ENCODE measurements at places on chromosomes 2 and 18.

- no peak for DNase-seq
Measured at GRCh38 chr2:26784570-26785234, 1.2 kb upstream of the CENPA start.

DNA sequence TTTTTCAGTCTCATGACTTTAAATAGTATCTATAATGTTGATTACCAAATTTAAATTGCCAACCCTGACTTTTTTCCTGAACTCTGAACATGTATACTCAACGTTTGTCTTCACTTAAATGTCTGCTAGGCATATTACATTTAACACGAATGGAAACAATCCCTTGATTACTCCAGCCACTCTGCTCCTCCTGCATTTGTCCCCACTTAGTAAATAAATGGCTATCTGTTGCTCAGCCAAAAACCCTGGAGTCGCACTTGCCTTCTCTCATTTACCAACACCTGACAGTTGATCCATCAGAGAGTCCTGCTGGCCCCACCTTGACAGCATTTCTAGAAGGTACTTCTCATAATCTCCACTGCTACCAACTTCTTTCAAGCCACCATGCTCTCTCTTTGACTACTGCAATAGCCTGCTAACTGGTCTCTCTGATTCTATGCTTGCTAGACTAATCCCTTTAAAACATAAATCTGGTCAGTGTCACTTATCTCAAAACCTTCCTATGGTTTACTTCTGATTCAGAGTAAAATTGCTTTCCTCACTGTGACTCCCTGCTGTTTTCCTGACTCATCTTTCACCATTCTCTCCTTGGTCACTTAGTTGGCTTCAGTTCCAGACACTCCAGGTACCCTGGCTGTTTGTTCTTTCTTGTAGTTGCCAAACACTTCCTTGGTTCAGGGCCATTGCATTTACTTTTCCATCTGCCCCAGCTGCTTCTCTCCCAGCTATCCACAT, 31.9 kb downstream of the SPAG16 start:
- DNase-seq, result peak; percentile 86

GRCh38 chr2:18356676-18357075, 203.8 kb downstream of the RDH14 start:
- DNase-seq, result peak; percentile 57

DNA sequence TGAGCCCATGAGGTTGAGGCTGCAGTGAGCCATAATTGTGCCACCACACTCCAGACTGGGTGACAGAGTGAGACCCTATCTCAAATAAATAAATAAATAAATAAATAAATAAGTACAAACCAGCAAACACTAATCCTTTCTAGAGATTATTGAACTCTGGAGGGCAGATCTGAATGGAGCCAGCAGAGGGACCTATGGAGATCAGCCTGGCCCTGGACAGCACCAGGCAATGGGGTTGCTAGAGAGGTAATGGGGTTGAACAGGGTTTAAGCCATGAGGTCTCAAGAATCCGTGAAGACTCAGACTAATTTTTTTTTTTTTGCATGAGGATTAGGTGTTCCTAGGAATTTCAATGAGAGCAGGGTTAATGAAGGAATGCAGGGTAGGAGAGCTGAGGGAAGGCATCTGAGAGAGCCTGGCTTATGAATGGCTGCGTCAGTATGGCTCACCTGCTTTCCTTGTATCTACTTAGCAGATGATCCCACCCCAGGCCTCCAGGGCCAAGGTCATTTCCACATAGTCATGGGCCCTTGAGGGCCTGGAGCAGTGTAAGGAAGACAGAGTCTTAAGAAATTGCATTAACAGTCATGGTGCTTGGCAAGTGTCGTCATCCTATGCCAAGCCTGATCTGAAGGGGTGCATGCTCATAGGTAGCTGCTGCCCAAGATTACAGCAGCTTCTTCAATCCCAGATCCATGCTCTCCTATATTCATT, 34.6 kb upstream of the IL37 start:
- DNase-seq, result no peak

GRCh38 chr2:174780191-174780840, 16.0 kb upstream of the CHRNA1 start:
- no peak for DNase-seq
